Inflammatory macrophage treated with lipopolysaccharide for 1 hour (primary cell): ENCODE measurements at places on chromosomes 2 and 18.

DNA sequence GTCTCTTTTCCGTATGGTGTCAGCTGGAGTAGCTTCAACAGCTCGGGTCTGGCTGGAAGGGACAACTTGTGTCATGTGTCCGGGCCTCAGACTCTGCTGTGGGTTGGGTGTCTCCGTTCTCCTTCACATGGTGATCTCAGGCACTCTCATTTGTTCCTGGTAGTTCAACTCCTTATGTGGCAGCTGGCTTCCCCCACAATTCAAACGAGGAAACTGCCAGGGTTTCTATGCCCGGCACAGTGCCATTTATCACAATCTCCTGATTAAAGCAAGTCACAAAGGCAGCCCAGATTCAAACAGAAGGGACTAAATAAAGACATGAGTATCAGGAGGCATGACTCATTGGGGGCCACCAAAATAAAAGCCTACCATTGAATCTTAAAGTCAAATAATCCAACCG lies 22.7 kb downstream of the MRO start:
- DNase-seq, result no peak

DNA sequence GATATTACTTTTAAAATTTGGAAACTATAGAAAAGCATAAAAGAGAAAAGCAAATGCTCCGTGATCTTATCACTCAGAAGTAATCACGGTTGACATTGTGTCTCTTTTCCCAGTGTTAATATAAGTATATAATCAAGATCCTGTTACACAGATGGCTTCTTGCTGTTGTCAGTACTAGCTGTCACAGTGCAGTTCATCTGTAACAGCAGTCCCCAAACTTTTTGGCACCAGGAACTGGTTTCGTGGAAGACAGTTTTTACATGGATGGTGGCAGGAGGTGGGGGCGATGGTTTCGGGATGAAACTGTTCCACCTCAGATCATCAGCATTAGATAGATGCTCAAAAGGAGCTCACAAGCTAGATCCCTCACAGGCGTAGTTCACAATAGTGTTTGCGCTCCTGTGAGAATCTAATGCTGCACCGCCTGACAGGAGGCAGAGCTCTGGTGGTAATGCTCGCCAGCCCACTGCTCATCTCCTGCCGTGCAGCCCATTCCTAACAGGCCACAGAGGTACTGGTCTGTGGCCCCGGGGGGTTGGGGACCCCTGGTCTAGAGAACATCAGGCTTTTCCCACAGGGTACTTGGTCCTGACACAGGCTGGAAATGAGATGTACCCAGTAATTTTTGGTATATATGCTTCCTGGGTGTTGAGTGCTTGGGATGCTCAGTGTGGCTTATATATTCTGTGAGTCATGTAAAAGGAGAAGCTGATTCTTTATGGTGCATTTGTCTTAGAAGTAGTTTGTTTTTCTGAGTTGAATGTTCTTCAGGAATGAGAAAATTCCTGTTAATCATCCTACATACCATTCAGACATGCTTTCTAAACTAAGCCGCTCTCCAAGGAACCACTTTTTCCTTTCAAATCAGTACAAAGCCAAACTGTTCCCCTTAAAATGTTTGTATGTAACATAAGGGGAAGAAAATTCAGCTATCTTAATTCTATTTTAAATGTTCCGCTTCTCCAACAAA lies 121.8 kb downstream of the NCK2 start:
- DNase-seq, result peak; percentile 33

GRCh38 chr2:206217743-206218142 lies 56.7 kb upstream of the ZDBF2 start:
- peak; percentile 9 for DNase-seq

DNA sequence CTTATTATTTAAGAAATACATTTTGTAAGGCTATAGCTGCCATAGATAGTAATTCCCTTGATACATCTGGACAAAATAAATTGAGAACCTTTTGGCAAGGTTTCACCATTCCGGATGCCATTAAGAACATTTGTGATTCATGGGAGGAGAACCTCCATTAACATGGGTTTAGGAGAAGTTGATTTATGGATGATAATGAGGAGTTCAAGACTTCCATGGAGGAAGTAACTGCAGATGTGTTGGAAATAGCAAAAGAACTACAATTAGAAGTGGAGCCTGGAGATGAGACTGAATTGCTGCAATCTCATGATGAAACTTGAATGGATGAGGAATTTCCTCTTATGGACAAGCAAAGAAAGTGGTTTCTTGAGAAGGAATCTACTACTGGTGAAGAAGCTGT lies 17.3 kb downstream of the PHLPP1 start:
- DNase-seq, result peak; percentile 34

DNA sequence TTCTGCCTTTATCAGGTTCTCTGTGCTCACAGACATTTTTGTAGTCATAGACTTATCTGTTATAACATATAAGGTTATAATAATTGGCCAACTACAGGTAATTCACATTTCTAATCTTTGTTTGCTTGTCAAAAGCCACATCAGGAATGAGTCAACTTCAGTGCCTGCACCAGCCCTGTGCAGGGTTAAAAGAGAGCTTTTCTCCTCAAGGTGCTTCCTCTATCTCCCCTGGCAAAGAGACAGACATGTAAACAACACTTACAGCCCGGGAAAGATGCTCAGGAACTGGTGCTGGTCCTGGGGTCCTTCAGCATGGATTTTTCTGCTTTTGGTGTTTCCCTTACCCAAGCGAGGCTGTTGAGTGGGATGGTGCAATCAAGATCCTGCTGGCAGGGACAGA lies 7.7 kb upstream of the EHD3 start:
- DNase-seq, result no peak

- no peak for DNase-seq
Measured at GRCh38 chr2:173806761-173807160, 158.4 kb downstream of the SP3 start.

DNA sequence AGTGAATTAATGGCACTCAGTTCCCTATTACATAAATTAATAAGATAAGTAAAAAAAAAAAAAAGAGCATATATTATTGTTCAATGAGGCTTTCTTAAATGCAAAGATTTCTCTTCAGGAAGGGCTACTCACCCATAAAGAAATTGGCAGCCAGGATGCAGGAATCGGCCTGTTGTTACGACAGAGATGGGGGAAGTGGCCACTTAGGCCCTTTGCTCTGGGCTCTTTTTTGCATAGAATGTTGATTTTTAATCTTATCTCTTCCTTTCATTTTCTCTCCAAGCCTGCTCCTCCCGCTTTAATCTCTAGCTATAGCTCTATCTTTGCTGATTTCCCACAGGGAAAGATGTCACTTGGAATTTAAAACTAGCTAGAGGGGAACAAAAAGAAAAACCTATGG lies 391.8 kb upstream of the CRIM1 start:
- DNase-seq, result no peak

DNA sequence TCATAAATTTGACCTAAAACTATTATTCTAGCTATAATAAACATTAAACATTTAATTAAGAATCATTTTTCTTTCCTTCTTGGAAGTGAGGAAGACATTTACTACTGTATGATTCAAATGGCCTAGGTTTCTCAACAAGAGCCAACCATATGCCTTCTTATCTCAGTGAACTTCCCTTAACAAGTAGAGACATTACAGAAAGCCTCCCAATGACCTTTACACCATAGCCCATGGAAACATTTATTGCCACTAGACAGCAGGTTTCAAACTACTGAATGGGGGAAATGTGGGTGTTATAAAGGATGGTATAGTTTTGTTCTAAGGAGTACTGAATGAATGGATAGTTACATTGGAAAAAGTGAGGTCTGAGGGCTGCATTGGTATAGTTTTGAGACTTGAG lies 349.4 kb upstream of the SPRED2 start:
- DNase-seq, result no peak

GRCh38 chr18:55354795-55355194 lies 233.2 kb downstream of the TCF4 start:
- DNase-seq, result peak; percentile 4

DNA sequence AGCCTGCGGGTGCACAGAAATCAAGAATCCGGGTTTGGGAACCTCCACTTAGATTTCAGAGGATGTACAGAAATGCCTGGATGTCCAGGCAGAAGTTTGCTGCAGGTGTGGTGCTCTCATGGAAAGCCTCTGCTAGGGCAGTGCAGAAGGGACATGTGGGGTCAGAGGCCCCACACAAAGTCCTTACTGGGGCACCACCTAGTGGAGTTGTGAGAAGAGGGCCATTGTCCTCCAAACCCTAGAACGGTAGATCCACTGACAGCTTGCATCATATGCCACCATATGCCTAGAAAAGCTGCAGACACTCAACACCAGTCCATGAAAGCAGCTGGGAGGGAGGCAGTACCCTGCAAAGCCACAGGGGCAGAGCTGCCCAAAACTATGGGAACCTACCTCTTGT lies 833.0 kb downstream of the TMEM182 start:
- no peak for DNase-seq

GRCh38 chr18:30359521-30359920 lies 683.0 kb downstream of the DSC3 start:
- no peak for DNase-seq

GRCh38 chr2:239328351-239329191 lies 72.2 kb downstream of the HDAC4 start:
- DNase-seq, result no peak

DNA sequence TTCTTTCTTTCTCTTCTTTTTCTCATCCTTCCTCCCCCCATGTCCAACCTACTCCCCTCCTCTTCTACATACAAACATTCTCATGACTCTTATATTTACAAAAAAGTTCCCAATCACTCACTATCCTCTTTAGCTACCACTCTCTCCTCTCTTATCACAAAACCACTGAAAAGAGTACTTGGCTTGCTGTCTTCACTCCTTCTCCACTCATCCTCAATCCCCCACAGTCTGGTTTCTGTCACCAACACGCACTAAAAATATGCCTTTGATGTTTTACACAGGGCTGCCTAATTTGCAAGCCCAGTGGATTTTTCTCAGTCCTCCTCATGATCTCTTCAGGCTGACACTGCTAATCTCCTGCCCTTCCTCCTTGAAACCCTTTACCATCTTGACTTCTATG lies 159.5 kb downstream of the TNS1 start:
- DNase-seq, result no peak

DNA sequence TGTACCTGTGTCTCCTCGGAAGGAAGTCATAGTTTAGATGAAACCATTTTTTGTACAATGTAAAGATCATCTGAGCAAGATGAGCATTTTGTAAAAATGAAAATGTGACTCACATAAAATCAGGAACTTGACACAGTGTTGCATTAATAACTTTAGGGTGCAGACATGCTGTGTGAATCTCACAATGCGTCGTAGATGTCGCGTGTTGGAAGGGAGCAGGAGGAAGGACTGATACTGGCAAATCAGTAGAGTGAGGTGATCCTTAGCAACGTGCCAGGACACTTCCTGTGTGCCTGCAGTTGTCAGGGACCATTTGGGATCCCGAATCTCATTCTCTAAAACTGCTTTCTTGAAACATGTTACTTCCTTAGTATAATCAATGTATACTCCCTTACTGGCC lies 103.1 kb downstream of the SH3BP4 start:
- peak; percentile 63 for DNase-seq

- DNase-seq, result peak; percentile 83
Measured at GRCh38 chr2:60104514-60105505, 448.6 kb downstream of the BCL11A start.

GRCh38 chr2:217402761-217403383 lies 543.0 kb upstream of the TNP1 start:
- DNase-seq, result no peak
